ENCODE measurements at places on chromosomes 13 and 19.

DNA sequence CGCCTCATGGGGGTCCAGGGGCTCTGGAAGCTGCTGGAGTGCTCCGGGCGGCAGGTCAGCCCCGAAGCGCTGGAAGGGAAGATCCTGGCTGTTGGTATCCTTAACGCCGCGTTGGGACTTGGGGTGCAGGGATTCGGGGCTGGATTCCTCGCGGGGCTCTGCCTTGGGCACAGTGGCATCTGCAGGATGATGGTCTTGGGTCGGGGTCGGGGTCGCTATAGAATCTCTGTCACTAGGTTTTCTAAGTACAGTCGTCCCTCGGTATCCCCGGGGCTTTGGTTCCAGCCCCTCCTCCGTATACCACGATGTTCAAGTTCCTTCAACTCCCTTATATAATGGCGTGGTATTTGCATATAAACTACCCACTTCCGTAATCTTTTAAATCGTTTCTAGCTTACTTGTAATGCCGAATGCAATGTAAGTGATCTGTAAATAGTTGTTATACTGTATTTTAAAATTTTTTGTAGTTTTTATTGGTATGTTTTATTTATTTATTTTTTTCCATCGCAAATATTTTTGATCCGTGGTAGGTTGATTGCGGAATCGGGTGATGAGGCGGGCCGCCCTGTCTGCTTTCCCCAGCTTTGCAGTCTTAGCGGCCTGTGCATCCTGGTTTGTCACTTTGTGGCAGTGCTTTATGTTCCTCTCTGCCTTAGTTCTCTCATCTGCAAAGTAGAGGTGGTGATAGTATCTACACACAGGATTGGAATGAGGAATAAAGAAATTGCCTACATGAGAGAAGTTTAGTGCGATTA is 606 bp downstream of the ERCC5 start:
- DNase-seq: peak; percentile 45

DNA sequence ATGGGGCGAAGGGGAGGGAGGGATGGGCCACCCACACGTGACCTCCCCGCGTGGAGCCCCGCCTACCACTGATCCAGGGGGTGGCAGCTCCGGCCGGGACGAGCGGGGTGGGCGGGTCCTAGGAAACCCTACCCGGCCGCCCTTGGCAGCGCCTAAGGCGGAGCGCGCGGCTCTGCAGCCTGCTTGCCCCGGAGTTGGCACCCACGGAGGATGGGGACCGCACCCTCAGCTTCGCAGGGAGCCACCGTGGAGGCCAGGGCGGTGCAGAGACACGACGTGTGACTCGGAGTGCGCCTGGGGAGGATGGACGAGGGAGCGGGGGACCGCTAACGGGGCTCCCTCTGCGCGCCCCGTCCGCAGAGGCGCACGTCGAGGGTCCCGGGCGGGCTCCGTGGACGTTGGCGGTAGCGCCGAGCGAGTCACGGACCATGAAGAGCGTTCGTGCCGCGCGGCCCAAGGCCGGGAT is at the start of gene RGS9BP:
RGS9BP (plus strand) TSS at position 129 of the 466 bp plus-strand sequence. CDS start 416 bp downstream, outside the sequence.
- peak; percentile 68 for DNase-seq

GRCh38 chr19:29704562-29705558 is 10.2 kb downstream of the C19orf12 start:
- no peak for DNase-seq

DNA sequence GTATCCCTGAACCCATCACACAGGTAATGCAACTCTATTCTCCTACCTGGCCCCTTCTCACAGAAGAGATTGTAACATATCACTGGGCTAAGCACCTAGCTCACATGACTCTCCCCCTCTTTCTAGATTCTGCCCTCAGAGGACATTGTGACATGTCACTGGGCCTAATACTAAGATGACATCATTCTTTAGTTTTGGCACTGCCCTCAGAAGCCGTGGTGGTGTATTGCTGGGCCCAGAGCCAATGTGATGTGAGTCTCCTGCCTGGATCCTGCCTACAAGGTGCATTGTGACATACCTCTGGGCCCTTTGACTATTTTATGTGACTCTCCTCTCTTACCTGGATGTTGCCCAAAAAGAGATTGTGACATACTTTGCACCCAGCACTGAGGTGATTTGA is 21.4 kb upstream of the ZNF730 start:
- no peak for DNase-seq

GRCh38 chr19:49672131-49672919 is 4.7 kb upstream of the PRMT1 start:
- DNase-seq: peak; percentile 82

Data from activated naive CD4-positive, alpha-beta T cell treated with Interleukin-2 at 50 U/mL for 16 hours (primary cell).